Amniotic stem cell (primary cell): ENCODE measurements at places on chromosomes 6 and 20.

- no peak for DNase-seq
Measured at GRCh38 chr6:154683756-154684523, 49.3 kb upstream of the SCAF8 start.

- no peak for DNase-seq
Measured at GRCh38 chr6:169140986-169141495, 112.6 kb downstream of the THBS2 start.

DNA sequence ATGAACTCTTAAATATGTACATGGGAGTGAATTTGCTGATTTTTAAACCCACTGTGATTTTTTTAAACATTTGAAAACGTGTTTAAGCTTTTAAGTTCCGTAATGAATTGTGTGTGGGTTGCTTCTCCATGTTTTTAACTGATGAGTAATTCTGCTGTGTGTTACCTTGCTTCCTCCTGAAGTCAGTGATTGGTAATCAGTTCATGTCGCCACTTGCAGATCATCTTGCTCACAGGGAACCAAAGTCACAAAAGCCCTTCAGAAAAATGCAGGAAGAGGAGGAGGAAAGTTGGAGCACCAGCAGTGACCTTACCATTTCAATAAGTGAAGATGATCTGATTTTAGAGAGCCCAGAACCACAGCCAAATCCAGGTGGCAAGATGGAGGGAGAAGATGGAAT lies 36.7 kb downstream of the KIZ start:
- DNase-seq, result no peak

DNA sequence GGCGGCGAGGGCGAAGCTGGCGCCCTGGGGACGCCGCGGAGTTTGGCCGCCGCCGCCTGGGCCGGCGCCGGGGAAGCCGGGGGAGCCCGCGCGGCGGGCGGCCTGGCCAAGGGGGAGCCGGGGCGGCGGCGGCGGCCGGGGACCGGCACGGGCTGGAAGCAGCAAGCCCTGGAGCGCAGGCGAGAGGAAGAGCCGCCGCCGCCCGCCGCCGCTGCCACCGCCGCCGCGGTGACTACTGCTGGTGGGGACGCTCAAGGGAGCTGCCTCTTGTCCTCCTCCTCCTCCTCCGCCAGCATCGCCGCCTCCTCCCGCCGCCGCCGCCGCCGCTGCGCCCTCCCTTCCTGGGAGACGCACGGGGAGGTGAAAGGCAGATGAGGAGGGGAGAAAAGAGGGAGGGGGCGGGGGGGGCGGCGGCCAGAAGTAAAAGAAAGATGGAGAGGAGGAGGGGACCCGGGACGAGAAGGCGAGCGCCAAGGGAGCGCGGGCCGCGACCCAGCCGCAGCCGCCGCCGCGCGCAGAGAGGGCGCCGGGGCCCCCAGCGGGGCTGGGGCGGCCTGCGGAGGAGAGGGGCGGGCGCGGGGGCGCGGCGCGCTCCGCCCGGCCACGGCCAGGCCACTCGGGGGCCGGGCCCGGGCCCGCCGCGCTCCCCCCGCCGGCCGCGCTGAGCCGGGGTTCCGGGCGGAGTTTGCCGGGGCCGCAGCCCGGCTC lies 846 bp downstream of the PDE10A start:
- no peak for DNase-seq

- DNase-seq, result no peak
Measured at GRCh38 chr6:83062225-83062624, 3.4 kb downstream of the UBE3D start.

GRCh38 chr6:84019141-84019841 lies 14.3 kb upstream of the MRAP2 start:
- no peak for DNase-seq

- DNase-seq, result no peak
Measured at GRCh38 chr6:44622555-44622954, 235.0 kb downstream of the CDC5L start.

DNA sequence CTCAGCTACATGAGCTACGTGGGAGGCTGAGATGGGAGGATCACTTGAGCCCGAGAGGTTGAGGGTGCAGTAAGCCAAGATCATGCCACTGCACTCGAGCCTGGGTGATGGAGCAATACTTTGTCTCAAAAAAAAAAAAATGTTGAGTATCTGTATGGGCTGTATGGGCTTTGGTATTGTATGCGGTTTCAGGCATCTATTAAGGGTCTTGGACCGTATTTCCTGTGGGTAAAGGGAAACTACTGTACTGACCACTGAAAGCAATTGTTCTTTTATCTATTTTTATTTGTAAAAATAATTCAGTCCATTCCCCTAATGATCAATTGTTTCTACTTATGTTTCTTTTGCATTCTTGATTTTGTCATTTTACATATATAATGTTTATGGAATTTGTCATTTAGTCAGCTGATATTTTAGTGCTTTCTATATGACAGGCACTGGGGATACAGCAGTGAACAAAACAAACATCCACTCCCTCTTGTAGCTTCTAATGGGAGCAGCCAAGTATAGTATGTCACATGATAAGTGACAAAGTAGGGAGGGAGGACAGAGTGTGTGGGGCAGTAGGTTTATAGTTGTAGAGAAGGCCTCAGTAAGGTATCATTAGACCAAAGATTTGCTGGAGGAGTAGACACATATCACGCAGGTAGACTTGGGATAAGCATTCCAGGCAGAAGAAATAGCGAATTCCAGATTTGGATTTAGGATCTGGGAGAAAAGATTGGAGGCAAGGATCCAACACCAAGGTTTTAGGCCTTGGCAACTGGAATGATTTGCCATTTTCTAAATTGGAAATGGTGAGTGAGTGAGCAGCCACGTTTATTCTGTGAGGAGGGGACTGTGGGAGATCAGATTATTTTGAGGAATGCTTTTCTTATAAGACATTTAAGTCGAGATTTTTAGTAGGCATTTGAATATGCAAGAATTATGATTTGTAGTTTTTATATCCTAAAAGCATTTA lies 6.0 kb downstream of the PCMT1 start:
- no peak for DNase-seq

GRCh38 chr6:89258912-89259311 lies 41.8 kb upstream of the GABRR1 start:
- no peak for DNase-seq

GRCh38 chr20:52668626-52669025 lies 303.5 kb upstream of the TSHZ2 start:
- DNase-seq, result no peak

GRCh38 chr6:152642578-152643375 lies 5.6 kb upstream of the SYNE1 start:
- no peak for DNase-seq

- no peak for DNase-seq
Measured at GRCh38 chr6:39688494-39688893, 36.7 kb downstream of the KIF6 start.

- no peak for DNase-seq
Measured at GRCh38 chr20:55597526-55597925, 407.8 kb downstream of the CBLN4 start.

- DNase-seq, result no peak
Measured at GRCh38 chr6:13420269-13420668, 67.1 kb downstream of the GFOD1 start.

GRCh38 chr20:56842056-56842455 lies 212.9 kb downstream of the TFAP2C start:
- DNase-seq, result no peak

- no peak for DNase-seq
Measured at GRCh38 chr6:37477191-37477590, 22.5 kb downstream of the CCDC167 start.

DNA sequence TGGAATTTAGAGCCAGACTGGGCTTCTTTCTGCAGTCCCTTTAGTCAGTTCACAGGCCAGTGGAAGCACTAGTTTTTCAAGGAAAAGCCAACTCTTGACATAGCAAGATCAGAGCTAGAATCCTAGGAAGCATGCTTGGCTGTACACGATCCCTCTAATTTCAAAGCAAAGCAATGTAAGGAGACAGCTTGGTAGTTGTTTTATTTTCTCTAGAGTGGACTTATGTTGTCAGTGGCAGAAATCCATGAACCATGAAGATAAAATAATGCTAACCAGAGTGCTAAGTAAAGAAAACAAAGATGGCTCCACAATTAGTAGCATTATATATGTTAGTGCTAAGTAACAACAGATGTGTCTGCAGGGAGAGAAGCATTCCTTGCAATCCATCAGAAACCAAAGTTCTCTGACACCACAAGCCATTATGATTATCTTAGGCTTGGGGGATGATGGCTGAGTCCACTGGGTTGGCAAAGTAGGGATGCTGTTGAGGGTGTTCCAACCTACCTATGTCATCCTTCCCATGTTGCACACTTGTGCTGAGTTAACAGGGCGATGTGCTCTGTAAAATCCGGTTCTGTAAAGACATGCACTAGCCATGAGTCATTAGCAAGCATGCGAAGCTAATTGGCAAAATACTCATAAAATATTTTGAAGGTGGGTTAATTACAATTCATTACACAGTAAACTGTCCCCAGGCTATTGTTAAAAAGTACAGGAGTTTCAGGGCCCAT lies 115.2 kb downstream of the BMP2 start:
- DNase-seq, result no peak

GRCh38 chr6:106495014-106495413 lies 134.3 kb downstream of the RTN4IP1 start:
- no peak for DNase-seq

GRCh38 chr20:59765599-59766177 lies 161.3 kb downstream of the PHACTR3 start:
- no peak for DNase-seq

DNA sequence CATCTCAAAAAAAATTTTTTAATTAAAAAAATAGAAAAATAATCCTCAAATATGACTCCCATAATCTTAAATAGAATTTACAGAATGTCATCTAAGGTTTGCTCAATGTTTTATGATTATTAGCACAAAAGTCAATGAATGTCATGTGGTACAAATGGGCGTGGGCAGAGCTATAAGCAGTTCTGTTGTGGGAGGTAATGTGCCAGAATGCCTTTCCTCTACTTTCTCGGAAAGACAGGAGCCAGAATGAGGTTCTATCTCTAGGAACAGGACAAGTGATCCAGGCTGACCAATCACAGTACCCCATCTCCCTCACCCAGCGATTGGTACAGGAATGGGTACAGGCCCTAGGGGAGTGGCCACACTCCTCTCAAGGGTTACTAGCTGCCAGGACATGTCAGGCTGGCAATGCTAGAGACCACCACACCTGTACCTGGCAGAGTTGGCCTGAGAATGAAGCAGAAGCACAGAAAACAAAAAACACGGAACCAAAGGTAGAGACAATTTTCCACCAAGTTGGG lies 15.1 kb downstream of the RALGAPA2 start:
- DNase-seq, result no peak

GRCh38 chr6:119881416-119881815 lies 531.9 kb upstream of the MAN1A1 start:
- DNase-seq, result no peak
